Foreskin keratinocyte (primary cell): ENCODE measurements at places on chromosomes 7 and 10.

- DNase-seq: no peak
Observed at GRCh38 chr10:48649349-48649944, 35.2 kb upstream of the WDFY4 start.

GRCh38 chr10:89909752-89910151, 208.4 kb downstream of the KIF20B start:
- no peak for DNase-seq

- no peak for DNase-seq
Observed at GRCh38 chr10:69873135-69873639, 71.5 kb downstream of the COL13A1 start.

DNA sequence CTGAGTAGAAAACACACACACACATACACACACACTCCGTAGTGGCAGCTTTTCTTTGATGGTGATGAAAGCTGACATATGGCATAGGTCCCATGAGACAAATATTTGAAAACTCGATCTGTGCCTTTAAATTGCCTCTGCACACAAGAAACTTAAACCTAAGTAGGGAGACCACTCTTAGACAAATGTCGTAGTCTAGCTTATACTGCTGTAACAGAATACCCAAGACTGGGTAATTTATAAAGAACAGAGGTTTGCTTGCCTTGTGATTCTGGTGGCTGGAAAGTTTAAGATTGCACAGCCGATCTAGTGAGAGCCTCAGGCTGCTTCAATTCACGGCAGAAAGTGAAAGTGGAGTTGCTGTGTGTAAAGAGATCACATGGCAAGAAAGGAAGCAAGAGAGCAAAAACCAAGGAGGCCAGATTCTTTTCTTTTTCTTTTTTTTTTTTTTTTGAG, 489.4 kb upstream of the SORCS1 start:
- DNase-seq: peak; percentile 3

GRCh38 chr10:99661377-99661763, 2.1 kb downstream of the ENTPD7 start:
- DNase-seq: peak; percentile 84

- peak; percentile 60 for DNase-seq
Observed at GRCh38 chr7:140876519-140877248, 48.0 kb downstream of the BRAF start.

DNA sequence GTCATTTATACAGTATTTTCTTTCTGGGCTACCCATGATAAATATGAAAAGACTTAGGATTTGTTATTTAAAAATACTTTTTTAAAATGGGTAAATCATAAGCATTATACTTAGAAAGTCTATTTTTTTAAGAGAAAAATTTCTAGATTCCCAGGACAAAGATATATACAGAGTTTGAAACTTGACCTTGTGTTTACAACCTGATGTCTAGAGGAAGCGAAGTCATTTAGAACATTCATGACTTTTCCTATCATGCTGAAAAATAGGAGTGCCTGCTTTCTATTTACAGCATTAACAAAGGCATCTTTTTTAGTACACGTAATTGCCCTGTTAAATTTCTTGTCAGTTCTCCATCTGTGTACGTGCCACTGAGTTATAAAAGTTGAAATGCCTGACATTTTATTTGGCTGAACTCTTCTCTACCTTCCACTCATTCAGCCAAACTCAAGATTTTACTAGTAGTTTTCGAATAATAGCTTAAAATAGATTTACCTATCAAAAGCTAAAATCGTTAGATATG, 23.0 kb downstream of the GNAT3 start:
- DNase-seq: no peak

DNA sequence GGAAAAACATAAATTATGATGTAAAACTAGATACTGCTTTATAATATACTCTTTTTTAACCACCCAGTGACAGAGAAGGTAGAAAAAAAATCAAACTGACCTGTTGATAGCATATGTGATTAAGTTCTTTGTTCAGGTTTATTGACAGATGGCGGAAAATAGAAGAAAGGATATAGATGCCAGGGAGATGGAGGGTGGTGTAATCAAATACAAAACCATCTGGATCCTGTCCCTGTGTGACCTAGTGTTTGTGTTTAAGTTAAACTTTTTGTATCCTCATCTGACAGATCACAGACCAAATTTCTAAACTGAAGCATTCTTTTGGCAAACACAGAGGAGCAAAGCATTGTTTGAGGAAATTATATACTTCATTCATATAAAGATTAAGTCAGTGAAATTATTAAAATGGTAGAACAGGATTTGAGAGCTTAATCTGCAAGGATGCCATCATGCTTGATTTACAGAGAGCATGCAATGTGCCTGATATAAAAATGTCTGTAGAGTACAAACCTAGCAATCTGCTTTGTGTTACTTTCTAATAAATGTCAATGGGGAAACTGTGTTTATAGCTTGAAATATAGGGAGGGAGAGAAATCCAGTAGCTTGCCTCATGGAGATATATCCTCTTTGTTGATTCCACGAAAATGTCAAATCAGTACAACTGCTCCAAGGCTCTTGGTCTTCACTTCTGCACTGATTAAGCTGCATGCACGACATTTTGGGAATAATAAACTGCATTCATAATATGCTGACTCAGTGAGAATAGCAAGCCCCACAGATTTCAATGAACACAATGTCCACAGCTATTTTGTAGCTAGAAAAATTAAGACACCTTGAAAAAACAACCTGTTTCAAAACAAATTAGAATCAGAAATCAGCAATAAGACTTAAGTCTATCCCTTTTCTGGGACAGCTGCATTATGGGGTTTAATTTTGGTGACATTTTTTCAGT, 39.0 kb downstream of the SEM1 start:
- DNase-seq: no peak

DNA sequence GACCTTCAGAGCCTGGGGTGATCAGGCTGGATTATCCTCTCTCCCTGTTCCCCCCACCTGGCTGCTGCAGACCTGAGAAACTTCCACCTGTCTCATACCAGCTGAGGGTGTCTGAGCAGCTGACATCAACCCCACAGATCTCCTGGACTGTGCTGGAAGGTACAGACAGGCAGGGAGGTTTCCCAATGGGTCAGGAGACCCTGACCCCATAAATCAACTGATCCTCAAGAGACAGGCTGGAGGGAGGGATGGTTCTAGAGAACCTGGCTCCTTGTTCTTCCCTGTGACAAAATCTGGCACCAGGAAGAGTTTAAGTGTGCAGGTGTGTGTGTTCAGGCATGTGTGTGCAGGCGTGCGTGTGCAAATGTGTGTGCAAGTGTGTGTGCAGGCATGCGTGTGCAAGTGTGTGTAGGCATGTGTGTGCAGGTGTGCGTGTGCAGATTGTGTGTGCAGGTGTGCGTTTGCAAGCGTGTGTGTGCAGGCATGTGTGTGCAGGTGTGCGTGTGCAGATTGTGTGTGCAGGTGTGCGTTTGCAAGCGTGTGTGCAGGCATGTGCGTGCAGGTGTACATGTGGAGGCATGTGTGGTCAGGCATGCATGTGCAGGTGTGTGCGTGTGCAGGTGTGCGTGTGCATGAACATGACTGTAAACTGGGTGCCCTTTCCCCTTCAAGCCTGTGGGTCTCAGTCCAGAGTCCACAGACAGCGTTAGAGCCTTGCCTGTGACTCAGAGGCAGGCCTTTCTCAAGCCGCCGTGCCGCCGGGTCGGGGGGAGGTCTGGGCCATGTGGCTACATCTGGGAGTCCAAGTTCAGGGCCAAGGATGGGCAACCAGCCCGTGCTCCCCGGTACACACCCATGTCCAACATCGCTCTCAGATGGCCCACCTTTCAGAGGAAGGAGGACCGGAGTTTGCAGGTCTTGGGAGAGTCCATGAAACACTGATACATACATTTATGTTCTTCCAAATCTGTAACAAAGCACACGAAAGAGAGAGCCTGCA, 50.1 kb upstream of the ELN start:
- DNase-seq: no peak

- DNase-seq: no peak
Observed at GRCh38 chr7:101787864-101788263, 29.6 kb upstream of the CUX1 start.

GRCh38 chr10:16477757-16478156, 40.9 kb downstream of the PTER start:
- DNase-seq: no peak

DNA sequence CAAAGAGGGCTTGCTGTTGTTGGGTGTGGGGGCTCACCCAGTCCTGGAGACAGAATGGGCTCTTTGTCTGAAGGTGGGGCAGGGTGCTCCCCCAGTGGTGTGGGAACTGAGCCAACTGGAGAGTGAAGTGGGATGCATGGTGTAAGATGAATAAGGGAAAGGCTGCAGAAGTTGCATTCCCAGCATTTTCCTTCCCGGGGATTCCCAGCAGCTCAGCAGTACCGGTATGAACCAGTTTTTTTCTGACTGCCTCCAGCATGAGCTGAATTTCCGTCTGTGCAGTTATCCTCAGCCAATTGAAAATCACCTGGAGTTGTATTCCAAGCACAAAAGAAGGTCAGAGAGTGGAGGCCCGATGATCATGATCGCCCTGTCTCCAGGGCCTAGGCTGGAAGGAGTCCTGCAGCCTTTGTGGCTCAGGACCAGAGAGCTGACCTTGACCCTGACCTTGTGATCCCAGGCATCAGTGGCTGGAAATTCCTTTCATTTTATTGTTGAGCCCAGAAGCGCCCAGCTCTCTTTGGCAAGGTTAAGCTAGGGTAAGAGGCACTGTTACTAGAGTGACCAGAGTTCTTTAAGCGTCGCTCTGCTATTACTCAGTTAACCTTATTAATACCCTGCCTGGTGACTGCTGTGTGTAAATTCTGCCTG, 33.4 kb downstream of the OGDH start:
- peak; percentile 94 for DNase-seq

- peak; percentile 67 for DNase-seq
Observed at GRCh38 chr10:71029411-71029892, 141.1 kb upstream of the PCBD1 start.

DNA sequence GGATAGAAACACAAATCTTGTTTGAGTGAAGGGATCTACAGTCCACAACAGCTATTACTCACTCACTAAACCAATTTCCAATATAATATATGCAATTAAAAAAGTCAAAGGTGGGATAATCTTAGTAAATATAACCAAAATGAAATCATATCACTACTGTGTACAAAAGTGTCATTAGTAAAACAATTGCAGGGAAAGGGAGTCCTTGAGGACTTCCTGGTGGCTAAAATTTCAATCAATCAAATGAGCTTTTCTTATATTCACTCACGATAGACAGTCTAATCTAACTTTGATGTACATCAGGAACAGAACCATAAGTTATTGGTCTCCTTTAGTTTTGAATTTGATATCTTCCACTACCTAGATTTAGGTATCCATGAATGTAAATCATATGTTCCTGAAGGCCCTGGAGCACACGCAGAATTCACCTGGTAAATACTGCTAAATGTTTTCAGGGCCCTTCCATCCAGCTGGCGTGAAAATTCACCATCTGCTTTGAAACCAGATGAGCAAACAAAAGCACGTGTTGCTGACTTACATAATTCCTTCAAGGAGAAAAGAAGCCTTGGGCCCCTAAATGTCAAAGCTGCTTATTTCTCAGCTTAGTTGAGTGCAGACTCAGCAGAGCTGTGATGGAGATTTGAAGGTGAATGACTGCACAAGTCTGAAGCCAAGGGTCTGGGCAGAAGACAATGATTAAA, 159.3 kb upstream of the TMEM196 start:
- DNase-seq: no peak

GRCh38 chr10:44853148-44853734, 57.9 kb upstream of the TMEM72 start:
- DNase-seq: no peak

DNA sequence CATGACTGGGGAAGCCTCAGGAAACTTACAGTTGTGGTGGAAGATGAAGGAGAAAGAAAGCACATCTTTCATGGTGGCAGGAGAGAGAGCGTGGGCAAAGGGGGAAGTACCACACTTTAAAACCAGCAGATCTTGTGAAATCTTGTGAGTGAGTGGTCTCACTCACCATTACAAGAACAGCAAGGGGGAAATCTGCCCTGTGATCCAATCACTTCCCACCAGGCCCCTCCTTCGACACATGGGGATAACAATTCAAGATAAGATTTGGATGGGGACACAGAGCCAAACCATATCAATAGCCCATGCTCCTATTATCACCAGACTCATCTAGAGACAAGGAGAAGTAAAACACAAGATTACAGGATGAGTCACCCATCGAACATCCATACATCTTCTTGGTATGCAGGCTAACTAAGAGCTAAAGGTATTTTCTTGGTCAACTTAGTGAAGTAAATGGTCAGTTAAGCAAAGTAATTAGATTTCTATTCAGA, 55.3 kb upstream of the YAE1 start:
- DNase-seq: no peak

- no peak for DNase-seq
Observed at GRCh38 chr7:101969997-101970585, 152.7 kb downstream of the CUX1 start.

DNA sequence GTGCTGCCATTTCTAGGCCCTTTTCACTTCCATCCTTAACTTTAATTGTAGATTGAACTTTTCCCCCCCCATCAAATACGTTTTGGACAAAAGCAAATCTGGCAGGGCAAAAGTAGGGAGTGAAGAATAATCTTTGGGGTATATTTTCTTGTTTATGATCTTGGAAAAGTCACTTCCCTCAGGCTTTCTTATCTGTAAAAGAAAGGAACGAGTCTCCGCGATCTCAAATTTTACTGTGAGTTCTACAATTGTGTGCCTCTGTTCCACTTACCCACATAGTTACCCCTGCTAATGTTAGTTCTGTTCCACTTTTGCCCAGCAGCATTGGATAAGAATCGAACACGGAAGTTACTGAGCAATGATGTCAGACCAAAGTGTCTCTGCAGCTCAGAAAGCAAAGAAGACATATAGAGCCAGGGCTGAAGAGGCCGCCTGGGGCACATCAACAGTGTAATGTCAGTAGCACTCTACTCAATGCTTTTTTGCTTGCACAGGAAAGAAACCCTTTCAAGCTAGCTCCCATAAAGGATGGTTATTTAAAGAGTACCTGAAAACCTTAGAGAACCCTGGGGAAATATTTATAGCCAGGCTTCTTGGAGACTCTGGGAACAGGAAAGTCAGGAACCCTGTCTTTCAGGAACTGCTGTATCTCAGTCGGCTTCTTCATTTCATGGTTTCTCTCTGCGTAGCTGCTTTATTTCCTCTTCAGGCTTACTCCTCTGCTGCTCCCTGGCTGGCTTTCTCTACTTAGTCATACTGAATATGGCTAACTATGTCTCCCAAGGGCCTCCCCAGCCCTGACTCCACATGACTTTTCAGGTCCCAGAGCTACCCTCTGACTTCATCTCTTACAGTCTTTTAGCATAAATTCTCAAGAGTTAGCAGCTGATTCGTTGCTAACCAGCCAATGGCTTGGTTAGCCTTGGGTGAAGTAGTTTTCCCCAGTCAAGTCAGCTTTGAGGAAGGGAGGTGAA, 123.7 kb upstream of the FAM3C start:
- peak; percentile 36 for DNase-seq

GRCh38 chr10:43372765-43373361, 1.4 kb downstream of the FXYD4 start:
- no peak for DNase-seq
